Fibroblast of gingiva (primary cell): ENCODE measurements at places on chromosomes 6 and 20.

GRCh38 chr20:16501301-16501700 is 71.9 kb downstream of the KIF16B start:
- DNase-seq = no peak

DNA sequence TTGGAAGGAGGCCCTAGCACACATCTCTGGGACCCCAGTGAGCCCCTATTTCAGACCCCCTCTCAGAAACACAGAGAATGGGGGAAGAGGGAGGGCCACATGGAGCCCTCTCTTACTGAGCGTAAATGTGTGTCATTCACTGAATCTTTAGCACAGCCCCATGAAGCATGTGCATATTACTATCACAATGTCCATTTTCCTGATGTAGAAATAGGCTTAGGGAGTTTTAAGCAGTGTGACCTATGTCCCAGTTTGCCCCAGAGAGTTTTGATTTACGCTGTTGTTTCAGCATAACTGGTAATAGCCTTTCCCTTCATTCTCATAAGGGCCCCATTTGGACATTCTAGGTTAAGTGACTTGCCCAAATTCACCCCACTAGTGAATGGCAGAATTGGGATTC is 25.0 kb upstream of the TCP11 start:
- DNase-seq = no peak

- DNase-seq = peak; percentile 36
Observed at GRCh38 chr6:72825315-72825911, 203.5 kb downstream of the KCNQ5 start.

DNA sequence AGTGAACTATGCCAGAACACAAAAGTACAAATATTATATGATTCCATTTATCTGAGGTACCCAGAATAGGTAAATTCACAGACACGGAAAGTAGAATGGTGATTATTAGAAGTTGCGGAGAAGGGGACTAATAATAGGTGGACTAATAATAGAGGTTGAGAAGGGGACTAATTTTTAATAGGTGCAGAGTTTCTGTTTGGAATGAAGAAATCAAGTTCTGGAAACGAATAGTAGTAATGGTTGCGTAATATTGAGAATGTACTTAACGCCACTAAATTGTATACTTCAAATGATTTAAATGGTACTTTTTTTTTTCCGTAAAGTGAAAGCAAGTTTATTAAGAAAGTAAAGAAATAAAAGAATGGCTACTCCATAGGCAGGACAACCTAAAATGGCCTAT is 33.2 kb downstream of the B4GALT5 start:
- no peak for DNase-seq

DNA sequence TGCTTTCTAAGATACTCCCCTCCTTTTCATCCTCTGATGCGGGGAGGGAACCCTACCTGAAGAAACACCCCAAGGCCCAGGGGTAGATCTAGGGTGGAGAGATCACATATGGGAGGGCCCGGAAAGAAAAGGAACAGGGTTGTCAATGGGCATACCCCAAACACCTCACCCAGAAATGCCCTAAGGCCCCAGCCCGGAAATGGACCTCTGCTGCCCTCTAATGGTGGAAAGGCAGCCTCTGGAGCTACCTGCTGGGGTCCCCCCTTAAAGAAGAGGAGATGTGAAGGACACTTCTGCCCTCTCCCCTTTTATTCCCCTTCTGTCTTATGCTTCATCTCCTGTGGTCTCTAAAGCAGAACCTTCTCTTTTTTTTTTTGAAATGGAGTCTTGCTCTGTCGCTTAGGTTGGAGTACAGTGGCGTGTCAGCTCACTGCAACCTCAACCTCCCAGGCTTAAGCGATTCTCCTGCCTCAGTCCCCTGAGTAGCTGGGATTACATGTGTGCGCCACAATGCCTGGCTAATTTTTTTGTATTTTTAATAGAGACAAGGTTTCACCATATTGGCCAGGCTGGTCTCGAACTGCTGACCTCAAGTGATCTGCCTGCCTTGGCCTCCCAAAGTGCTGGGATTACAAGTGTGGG is 458 bp upstream of the ARMC12 start:
- peak; percentile 47 for DNase-seq

DNA sequence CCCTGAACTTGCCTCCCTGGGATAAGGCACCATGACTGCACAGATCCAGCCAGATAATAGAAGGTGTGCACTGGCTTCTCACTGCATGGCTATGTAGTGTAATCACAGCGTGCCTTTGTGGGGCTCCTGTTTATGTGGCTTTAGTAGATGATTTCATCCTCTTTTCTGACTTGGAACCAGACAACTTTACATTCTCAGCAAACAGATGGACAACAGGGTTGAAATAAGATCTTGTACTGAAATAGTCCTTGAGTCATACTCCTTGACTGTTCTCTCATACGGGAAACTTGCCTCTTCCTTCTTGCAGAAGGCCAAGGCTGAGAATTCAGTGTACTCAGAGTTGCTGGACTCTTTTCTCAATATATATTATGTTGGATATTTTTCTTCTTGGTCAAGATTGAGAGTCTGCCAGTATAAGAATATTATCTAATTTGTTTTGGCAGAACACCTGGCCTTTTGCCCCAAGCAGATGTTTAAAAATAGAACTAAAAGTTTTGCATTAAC is 25.0 kb upstream of the RNF144B start:
- DNase-seq = peak; percentile 95

DNA sequence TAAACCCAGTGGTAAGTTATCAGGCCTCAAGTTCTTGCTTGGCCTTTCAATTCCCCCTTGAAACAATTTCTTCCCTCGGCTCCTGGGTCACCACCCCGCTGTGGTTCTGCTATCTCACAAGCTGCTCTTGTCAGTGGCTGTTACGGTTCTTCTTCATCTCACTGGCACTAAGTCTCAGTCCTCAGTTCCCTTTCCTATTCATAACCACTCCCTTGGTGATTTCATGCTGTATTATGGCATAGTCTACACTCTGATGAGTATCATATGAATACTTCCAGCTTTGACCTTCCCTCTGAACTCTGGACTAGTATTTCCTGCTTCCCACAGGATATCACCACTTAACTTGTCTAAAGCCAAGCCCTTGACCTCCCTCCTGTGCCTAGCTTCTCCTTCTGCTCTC is 7.9 kb downstream of the TAAR1 start:
- DNase-seq = no peak

DNA sequence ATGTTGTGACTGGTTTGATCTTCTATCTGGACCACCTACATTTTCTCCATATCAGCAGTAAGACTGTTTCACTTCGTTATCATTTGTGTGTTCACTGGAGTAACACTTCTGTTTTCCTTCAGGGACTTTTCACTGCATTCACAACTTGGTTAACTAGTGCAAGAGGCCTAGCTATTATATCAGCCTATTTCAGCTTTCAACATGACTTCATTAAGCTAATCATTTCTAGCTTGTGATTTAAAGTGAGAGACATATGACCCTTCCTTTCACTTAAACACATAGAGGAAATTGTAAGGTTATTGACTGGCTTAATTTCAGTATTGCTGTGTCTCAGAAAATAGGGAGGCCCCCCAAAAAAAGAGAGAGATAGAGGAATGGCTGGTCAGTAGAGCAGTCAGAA is 622.8 kb upstream of the NRSN1 start:
- no peak for DNase-seq

DNA sequence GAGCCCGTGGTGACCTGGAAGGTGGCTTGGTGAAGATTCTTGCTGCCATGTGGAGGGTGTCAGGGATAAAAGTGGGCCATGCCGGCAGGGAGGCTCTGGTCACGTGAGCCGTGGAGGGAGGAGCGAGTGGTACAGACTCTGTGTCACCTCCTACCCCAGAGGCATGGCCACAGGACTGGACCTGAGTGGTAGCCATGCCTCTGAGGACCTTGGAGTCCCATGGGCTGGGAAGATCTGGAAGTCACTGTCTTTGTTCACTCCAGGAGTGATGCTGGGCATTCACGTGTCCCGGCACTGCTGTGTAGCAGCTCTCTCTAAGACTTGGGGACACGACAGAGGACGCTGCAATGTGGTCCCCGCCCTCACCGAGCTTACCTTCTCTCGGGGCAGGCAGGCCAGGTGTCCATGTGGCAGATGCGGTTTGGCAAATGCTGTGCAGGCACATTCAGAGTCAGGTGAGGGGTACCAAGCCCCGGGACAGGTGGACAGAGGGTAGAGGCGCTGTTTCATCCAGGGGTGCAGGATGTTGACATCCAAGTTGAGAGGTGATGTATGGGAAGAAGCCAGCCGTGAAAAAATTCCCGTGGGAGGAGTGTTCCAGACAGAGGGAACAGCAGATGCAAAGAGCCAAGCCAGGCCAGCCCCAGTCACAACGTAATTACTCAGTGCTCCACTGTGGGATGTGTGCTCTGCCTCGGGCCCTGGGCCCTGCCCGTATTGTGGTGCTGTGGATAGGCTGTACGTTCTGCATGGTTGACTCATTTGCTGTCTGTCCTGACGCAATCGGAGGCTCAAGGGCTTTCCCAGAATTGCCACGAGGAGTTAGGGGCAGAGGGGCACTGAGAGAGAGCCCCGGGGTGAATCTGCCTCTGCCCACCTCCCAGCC is 307.8 kb downstream of the TAF4 start:
- no peak for DNase-seq

- DNase-seq = no peak
Observed at GRCh38 chr6:130136798-130137197, 86.0 kb downstream of the SAMD3 start.

DNA sequence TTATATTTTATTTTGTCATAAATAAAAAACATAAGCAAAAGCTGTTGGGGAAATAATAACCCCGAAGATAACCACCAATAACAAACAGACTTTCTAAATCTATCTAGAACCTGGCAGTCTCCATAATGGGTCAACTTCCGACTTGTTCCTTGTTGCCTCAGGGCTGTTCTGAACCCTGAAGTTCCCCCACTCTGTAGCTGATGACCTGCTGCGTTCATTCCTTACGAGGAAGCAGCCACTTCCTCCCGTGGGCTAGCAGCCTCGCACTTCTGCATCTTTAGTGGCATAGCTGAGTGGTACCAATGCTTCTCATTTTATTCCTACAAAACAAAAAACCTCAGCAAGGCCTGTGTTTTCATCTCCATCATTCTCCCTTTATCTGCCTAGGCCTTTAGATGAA is 103.0 kb downstream of the PLEKHG1 start:
- DNase-seq = no peak

DNA sequence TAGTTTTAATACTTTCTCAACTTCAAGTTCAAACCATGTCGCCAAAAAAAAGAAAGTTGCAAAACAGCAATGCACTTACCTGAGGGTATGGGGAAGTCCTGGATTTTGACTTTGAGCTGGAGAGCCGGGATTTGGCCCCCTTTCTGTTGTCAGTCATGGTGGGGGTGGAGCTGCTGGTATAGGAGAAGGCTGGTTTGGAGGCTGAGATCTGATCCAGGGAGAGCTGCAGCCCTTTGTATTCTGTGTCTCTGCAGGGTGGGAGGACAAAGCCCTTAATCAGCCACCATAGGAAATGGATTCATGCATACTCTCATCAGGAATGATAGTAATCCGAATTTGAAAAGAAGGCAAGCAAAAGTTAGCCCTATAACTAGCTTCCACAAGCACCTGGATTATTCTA is 44.0 kb downstream of the SIM1 start:
- DNase-seq = no peak

GRCh38 chr6:31586599-31587281 is 663 bp downstream of the LST1 start:
- DNase-seq = no peak

- no peak for DNase-seq
Observed at GRCh38 chr20:7090811-7091210, 323.3 kb downstream of the BMP2 start.

DNA sequence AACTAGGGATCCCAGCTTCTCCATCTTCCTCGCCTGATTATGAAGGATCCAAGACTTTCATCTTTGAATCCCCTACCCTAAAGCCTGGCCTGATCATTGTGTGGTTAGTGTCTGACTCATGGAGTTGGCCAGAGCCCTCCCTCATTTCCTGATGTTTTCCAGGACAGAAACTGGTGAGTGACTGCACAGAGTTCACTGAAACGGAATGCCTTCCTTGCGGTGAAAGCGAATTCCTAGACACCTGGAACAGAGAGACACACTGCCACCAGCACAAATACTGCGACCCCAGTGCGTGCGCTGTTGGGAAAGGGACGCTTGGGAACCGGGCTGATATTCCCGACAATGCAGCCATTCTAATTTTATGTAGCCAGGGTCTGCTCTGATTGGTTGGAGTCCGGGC is 4.0 kb downstream of the CD40 start:
- DNase-seq = peak; percentile 13

DNA sequence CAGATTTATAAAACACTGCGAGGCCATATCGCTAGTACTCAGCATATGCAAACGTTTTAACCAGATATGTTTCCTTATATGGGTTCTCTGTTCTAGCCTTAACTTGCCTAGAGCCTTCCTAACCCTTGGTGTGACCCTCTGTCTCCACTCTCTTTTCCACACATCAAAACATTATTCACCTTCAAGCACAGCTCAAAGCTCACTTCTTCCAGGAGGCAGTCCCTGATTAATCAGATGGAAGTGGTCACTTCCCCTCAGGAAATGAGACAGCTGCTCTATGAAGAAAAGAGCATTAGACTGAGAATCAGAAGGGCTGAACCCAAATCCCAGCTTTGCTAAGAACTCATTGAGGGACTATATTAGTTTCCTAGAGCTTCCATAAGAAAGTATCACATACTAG is 39.8 kb upstream of the SLC17A4 start:
- no peak for DNase-seq

- DNase-seq = no peak
Observed at GRCh38 chr6:138987080-138987642, 892 bp downstream of the REPS1 start.

GRCh38 chr6:38164671-38165108 is 345.2 kb downstream of the ZFAND3 start:
- DNase-seq = no peak

DNA sequence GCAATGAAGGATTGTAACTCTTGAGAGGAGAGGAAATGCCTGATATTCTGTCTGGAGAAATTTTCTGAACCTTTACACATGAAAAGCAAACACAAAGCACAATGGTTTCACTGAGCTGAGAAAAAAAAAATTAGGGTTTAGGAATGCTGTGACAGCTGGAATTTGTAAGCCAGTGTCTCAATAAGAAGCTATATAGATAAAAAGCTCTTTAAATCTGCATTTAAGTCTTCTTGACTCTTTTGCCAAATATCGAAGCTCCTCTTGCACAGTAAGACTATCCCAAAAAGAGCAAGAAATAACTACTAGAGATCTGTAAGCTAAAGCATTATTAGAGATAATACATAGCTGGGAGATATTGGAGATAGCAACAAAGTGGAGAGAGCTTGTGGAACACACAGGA is 1334.0 kb upstream of the CITED2 start:
- no peak for DNase-seq

DNA sequence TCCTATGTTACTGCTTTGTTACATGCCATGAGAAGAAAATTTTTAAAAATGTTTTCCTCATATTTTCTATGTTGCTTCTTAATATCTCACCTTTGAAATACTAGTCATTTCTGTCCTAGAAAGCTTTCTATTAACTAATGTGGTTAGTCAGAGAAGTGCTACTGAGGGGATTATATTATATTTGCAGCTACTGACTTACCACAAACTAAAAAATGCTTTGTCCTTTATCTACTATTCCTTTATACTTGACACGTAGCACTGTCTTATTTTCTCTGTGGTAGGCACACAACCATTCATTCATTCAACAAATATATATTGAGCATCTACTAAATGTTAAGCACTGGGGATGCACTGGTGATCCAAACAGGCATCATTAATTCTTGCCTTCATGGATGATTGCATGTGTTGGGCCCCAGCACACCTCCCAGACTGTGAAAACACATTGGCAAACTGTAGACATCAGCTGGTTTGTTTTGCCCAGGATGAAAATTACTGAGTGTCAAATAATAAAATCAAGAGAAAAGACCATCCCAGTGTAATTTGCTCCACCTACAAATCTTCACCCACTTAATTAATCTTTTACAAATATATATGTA is 10.7 kb upstream of the MLIP start:
- DNase-seq = no peak

GRCh38 chr20:9203081-9203447 is 134.2 kb downstream of the PLCB4 start:
- no peak for DNase-seq
